ENCODE measurements at places on chromosomes 3 and 15.

- no peak for DNase-seq
- no peaks in the 10 kb centered on the region for H3K36me3 ChIP-seq
- H3K27me3 ChIP-seq, result no peaks in the 10 kb centered on the region
These were observed 13.3 kb upstream of the IQCF1 start for GRCh38 chr3:51916418-51916817.

DNA sequence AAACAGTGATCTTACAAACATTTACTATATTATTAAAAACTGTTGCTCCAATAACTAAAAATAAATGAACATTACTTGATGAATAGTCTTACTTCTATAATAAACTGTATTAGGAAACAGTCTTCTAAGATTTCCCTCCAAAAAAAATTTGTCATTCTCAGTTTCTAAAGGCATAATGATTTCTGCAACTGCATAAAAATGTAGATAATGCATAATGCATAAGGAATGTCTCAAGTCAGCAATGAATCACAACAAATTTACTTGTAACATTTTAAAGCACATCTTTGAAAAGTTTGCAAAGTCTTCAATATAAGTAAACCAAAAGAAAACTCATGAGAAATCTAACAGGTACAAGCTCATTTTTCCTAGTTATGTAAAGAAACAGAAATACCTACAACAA, 113.5 kb downstream of the VPS13C start:
- no peaks in the 10 kb centered on the region for H3K27me3 ChIP-seq
- H3K27ac ChIP-seq, result no peak overlapping the region
- no peaks in the 10 kb centered on the region for H3K4me1 ChIP-seq
- no peak for DNase-seq

DNA sequence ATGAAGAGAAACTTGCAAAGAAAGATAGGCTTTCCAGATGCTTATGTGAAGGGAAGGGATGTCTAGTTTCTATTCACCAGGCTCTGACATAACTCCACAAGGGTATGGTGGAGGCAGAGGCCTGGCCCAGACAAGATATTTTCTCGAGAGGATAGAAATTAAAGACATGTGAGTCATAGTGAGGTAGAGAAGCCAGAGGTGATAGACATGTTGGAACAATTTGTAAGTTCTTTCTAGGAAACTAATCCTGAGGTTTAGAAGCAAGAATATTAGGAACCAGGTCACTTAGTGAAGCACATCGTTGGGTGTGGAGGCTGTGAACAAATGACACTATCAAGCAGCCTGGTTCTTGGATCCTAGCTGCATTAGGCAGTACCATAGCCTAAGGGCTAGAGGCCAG, 176.9 kb downstream of the BBX start:
- H3K4me1 ChIP-seq, result peaks cover 11% of the 10 kb centered on the region
- no peak for DNase-seq
- H3K4me3 ChIP-seq, result no peak overlapping the region
- H3K36me3 ChIP-seq, result no peaks in the 10 kb centered on the region
- H3K27me3 ChIP-seq, result no peaks in the 10 kb centered on the region

- peak overlapping the region; percentile 95 for H3K27ac ChIP-seq
- H3K36me3 ChIP-seq, result no peaks in the 10 kb centered on the region
- peaks cover 39% of the 10 kb centered on the region for H3K4me1 ChIP-seq
- H3K27me3 ChIP-seq, result no peaks in the 10 kb centered on the region
- peak overlapping the region; percentile 73 for H3K4me3 ChIP-seq
These were observed 1.3 kb upstream of the RFX7 start for GRCh38 chr15:56244811-56245576.

GRCh38 chr3:47337656-47338055, 43.2 kb upstream of the PTPN23 start:
- H3K4me1 ChIP-seq, result no peaks in the 10 kb centered on the region
- no peak overlapping the region for H3K27ac ChIP-seq
- no peaks in the 10 kb centered on the region for H3K27me3 ChIP-seq

DNA sequence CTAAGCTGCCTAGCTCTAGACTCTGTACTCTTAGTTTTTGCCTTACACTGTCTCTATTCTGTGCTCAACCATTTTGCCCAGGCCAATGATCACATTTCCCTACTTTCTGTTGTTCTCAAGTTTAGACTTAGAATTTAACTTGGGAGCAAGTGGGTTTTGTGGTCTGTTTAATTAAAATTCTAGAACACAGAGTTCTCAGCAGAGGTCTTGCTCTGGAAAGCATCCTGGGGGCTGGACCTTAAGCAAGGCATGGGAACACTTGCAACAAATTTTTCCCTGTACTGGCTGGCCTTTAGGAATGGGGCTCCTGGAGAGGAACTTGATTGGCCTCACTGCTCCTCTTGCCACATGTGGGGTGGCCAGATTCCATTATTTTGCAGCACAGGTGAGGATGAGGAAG, 236.3 kb upstream of the LRTM1 start:
- no peak overlapping the region for H3K27ac ChIP-seq
- no peak for DNase-seq
- H3K36me3 ChIP-seq, result no peaks in the 10 kb centered on the region
- peaks cover 10% of the 10 kb centered on the region for H3K4me1 ChIP-seq

GRCh38 chr3:28042707-28043106, 198.7 kb upstream of the CMC1 start:
- no peaks in the 10 kb centered on the region for H3K36me3 ChIP-seq
- no peak for DNase-seq
- H3K4me1 ChIP-seq, result no peaks in the 10 kb centered on the region
- no peak overlapping the region for H3K27ac ChIP-seq
- no peaks in the 10 kb centered on the region for H3K27me3 ChIP-seq

DNA sequence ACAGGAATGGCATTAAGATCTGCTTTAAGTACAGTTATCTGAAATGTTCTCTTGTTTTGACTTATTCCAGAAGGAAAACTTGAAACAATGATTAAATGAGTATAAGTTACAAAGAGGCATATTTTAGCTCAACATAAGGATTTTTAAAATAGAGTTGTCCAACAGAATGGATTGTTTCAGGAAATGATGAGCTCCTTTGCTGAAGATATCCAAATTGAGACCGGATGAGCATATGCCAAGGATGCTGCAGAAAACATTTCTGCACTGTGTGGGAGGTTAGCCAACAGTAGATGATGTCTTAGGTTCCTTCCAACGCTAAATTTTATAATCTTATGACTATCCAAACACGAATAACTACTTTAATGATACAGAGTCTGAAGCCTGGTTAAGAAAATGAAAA, 226.5 kb upstream of the NANOGP8 start:
- peaks cover 37% of the 10 kb centered on the region for H3K4me1 ChIP-seq
- H3K36me3 ChIP-seq, result no peaks in the 10 kb centered on the region
- H3K27me3 ChIP-seq, result no peaks in the 10 kb centered on the region
- no peak overlapping the region for H3K4me3 ChIP-seq
- no peak overlapping the region for H3K27ac ChIP-seq

DNA sequence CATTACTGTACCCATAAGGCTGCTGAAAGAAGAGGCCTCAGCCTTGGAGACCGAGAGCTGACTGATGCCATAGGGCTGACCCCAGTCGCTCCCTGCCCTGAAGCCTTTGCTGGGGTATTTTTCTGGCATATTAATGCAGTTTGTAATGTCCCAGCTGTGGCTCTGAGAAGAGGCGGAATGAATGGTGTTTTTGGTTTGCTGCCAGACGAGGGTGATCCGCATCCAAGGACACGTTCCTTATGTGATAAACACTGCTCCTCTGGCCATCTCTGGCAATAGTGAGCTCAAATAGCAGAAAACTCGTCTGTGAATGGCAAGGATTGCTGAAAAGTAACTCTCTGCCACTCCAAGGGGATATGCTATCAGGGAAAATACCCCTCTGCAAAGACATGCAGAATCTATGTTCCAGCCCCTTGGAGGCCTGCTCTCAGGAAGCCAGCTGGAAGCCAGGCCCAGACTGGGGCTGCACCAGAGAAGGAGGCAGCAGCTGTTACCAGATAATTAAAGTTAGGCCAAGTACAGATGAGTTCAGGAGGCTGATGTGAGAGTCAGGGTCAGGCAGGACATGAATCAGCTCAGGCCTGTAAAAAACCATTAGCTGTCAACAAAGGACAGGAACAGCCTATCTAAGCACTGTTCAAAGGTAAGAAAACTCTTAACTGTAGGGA, 28.9 kb upstream of the KLHL6 start:
- H3K36me3 ChIP-seq, result no peaks in the 10 kb centered on the region
- no peaks in the 10 kb centered on the region for H3K27me3 ChIP-seq
- H3K4me1 ChIP-seq, result peaks cover 16% of the 10 kb centered on the region

DNA sequence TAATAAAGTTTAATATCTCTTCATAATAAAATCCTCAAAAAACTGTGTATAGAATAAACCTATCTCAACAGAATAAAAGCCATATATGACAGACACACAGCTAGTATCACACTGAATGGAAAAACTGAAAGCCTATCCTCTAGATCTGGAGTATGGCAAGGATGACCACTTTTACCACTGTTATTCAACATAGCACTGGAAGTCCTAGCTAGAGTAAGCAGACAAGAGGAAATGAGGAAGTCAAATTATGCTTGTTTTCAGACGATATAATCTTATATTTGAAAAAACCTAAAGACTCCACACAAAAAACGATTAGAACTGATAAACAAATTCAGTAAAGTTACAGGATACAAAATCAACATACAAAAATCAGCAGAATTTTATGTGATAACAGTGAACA, 57.4 kb upstream of the DIPK2A start:
- H3K4me3 ChIP-seq, result no peak overlapping the region
- H3K4me1 ChIP-seq, result no peaks in the 10 kb centered on the region
- no peak overlapping the region for H3K27ac ChIP-seq
- DNase-seq, result no peak

DNA sequence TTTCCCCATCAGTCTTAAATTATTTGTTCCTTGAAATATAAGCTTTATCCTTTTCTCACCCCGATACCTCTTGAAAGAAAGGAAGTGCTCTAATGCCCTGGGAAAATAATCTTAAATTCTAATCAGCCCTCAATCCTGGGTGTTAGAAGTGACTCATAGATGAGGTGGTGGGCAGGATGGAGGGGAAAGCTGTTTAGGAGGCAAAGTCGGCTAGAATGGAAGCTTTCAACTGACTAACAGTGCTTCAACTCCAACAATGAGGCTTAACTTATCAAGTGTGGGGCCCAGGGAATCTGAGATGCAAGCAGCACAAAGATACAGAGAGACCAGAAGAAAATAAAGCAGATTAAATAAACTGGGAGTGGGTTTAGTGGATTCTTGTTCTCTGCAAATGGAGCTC, 175.8 kb downstream of the EPHB1 start:
- no peaks in the 10 kb centered on the region for H3K36me3 ChIP-seq
- H3K4me1 ChIP-seq, result no peaks in the 10 kb centered on the region
- H3K27me3 ChIP-seq, result no peaks in the 10 kb centered on the region
- H3K4me3 ChIP-seq, result no peak overlapping the region

DNA sequence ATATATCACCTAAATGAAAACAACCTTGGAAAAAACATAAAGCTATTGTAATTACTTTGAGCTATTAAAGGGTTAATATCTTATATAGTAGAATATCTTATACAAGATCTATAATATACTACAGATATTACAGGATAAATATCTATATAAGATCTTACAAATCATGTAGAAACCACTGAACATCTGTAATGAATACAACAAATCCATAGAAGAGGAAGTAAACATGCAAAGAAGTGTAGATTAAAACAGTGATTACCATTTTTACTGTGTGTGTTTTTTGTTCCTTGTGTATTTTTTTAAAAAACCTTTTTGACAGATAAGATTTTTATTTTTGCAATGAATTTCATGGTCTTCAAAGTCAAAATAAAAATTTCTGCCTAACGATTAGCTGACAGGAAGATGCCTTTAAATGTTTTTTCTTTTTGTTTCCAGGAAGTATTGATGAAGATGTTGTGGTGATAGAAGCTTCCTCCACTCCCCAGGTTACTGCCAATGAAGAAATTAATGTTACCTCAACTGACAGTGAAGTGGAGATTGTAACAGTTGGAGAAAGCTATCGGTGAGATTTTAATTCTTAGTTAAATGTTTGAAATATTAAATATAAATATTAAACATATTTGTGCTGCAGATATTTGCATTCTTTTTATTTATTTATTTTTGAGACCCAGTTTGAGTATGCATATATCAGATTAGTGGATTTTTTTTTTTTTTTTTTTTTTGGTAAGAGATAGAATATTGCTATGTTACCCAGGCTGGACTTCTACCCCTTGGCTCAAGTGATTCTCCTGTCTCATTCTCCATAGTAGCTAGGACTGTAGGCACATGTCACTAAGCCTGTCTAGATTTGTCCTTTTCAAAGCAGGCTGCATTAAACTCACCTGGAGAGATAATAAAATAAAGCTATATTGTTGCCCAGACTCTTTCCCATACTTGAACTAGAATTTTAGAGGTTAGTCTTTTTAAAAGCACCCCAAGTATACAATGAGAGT, 52.8 kb upstream of the CCNB2 start:
- no peaks in the 10 kb centered on the region for H3K36me3 ChIP-seq
- DNase-seq, result no peak
- H3K4me1 ChIP-seq, result no peaks in the 10 kb centered on the region
- H3K4me3 ChIP-seq, result no peak overlapping the region
- H3K27me3 ChIP-seq, result no peaks in the 10 kb centered on the region
- H3K27ac ChIP-seq, result no peak overlapping the region
